ENCODE measurements at places on chromosomes 6 and 20.

- no peak for DNase-seq
Observed at GRCh38 chr20:47800623-47801022, 15.3 kb upstream of the SULF2 start.

DNA sequence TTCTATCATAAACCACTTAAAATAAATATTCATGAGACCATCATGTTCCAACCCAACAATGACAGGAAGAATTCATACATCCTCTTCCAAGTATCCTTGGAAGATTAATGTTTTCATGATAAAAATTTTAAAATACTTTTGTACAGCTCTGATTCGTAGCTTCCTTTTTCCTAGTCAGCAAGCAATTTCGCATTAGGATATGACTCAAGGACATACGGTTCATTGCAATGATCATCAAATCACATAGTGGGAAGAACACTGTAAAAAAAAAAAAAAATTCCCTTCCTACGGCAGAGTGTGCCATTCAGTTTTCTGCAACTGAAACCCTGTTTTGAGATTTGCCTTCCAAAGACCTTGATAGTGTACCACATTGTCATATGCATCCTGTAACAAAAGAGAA is 35.3 kb upstream of the GFOD1 start:
- no peak for DNase-seq

DNA sequence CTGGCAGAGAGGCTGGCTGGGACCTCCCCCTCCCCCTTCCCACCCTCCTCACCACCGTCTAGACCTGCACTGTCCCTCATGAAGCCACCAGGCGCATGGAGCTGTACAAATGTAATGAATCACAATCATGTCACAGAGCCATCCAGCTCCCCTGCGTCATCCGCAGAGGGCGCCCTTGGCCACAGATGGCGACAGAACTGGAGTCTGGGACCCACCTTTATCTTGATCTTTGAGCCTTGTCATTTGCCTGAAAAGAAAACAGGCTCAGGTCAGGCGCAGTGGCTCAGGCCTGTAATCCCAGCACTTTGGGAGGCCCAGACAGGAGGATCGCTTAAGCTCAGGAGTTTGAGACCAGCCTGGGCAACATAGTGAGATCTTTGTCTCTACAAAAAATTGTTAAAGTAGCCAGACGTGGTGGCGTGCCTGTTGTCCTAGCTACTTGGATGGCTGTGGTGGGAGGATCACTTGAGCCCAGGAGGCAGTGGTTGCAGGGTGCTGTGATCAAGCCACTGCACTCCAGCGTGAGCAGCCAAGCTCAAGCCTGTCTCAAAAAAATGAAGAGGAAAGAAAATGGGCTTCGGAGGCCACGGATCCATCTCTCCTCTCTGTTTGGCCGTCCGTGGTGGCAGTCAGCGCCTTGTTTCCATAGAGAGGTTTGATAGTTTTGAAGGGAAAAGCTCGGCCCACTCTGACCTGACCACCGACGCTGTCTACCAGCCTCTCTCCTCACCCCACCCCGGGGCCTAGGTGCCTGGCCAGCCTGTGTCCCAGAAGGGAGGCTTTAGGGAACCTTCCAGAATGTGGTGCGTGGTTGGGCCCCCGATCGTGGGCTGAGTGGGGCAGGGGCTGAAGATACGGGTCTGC is 6.2 kb downstream of the COL9A3 start:
- peak; percentile 82 for DNase-seq

- DNase-seq = no peak
Observed at GRCh38 chr20:2883726-2884637, 10.7 kb downstream of the PTPRA start.

DNA sequence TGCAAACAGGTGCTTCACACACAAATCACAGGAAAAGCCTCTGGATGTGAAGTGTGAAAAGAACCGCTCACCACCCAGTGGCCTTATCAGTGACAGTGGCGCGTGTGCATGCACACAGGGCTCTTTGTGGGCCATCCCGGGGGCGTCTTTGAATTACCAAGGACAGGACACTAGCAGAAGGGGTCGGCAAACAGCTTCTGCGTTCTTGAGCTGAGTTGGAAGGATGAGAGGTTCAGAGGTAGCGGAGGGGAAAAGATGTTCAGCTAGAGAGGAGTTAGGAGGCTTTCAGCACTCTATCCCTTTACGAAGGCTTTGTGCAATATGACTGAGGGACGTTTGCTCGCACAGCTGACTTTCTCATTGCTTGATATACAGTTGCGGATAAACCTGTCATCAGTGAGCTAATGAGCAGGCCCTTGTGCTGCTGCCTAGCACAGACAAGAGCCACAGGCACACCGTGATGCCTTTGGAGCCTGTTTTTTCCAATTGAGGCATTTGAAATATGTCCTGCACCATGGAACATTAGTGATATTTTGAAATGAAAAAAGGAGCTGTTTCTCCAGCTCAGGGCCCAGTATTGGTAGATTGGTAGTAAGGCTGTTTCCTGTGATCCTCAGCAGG is 83.1 kb downstream of the IYD start:
- no peak for DNase-seq

DNA sequence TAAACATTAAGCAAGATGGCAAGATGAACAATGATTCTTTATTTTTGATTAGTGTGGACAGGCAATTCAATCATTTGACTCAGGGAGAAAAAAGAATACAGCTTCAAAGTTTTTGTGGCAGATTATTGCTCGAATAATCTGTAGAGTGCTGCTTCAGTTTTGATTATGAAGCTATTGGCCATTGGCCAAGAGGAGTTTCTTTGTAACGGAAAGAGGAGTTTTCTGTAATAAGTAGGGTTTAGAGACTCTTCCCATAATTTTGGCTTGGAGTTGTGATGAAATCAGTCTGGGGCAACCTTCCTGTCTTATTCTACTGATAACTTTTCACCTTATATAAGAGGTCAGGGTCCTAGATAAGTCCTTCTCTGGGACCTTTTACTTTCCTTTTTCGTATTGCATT is 256.7 kb upstream of the RAB32 start:
- DNase-seq = no peak

DNA sequence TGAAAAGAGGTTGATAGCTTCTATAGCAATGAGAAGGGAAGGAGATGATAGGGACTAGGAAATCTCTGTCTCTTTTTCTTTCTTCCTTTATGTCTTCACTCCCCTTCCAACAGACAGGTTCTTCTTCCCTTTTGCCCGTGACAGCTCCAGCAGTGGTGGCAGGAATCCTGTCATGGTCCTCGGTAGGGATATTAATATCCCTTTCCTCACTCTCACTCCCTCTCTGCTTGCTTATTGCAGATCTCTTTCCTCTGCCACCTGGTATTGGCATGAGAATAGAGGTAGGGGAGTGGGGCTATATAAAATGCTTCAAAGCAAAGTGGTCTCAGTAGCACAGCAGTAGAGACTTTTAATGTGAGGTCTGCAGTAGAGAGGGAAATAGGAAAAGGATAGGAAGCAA is 19.7 kb downstream of the RAD21L1 start:
- DNase-seq = no peak

DNA sequence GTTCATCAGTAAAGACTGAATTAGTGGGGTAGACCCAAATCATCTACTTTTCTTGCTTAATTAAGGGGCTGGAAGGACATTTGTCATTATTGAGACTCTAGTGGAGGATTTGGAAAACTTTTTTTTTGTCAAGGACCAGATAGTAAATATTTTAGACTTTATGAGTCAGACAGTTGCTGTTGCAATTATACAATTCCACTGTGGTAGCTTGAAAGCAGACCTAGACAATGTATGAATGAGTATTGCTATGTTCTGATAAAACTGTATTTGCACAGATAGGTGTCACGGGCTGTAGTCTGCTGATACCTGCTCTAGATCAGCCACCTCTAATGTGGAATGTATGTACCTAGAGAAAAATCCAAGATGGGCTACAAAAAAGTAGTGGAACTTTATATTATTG is 175.0 kb downstream of the CARMIL1 start:
- DNase-seq = no peak

DNA sequence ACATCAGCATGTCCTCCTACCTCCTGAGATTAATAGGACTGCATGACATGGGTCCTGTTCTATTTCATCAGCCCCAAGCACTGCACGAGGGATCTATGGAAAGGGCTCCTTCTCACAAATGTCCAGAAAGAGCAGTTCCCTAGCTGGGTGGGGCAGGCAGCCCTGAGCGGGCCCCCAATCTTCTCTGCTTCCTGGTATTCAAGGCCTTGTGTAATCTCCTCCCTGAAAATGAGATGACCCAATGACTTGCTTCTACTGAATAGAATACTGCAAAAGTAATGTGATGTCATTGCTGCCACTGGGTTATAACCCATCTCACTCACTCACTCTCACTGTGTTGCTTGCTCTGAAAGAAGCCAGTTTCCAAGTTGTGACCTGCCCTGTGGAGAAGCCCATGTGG is 126.4 kb downstream of the OPRM1 start:
- no peak for DNase-seq

DNA sequence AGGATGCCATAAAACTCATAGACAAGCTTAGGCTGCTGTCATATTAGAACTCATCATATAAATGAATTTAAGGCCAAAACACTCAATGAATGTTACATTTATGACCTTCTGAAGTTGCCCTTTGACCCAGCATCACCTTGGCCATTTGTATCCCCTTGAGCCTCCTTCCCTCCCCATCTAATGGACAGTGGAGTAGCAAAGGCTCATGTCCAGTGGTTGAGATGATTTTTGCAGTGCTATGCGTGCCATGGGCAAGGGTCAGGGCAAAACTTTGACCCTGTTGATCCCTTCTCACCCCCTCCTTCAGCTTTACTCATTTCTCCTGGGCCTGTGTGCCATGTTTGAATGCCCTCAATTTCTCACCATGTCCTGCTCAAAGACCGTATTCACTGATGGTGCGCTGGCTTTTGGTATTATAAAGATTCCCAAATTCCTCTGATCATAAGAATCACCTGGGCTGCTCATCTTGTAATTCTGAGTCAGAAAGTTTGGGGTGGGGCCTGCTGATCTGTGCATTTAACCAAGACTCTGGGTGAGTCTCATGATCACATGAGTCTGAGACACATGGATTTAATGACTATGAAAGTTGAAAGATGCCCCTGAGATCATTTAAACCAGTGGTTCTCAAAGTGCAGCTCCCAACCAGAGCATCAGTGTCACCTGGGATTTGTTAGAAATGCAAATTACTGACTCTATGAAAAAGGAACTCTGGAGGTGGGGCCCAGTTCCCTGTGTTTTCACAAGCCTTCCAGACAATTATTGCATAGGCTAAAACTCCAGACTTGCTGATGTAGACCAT is 57.5 kb upstream of the IL20RA start:
- DNase-seq = no peak

DNA sequence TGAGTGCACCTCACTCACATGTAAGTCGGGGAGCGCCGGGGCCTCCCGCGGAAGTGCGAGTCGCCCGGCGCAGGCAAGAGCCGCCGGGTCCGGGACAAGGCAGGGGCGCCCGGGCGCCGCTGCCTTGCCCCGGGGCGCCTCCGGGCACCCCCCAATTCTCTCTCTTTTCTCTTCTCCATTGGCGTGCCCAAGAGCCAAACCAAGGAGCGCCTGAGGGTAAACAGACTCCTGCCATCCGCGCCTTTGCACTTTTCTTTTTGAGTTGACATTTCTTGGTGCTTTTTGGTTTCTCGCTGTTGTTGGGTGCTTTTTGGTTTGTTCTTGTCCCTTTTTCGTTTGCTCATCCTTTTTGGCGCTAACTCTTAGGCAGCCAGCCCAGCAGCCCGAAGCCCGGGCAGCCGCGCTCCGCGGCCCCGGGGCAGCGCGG is 36.8 kb downstream of the GNAS start:
- DNase-seq = no peak

DNA sequence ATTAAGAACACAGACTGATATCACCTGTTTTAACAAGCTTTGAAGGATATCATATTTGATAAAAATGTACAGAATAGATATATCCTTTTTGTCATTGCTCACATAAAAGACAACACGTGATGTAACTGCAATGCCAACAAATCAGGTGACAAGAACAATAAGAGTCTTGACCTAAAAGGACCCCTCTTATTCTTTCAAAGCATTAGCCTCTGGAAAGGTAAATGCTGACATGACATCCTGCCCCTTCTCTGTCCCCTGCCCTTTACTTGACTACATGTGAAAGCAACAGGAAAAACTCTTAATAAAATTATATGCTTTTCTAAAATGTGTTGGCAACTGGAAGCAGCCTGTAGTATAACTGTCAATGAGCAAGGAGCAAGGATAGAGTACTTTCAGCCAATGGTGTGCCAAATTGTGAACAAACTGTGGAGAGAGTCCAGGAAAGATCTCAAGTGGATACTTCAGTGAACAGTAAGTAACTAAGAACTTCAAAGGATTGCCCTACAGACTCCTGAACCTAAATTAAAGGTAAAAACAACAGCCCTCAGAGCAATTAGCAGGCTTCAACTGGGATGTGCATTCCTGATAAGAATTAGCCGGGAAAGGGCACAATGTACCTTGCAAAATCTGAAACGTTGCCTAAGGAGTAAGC is 16.3 kb downstream of the PTPRK start:
- no peak for DNase-seq

DNA sequence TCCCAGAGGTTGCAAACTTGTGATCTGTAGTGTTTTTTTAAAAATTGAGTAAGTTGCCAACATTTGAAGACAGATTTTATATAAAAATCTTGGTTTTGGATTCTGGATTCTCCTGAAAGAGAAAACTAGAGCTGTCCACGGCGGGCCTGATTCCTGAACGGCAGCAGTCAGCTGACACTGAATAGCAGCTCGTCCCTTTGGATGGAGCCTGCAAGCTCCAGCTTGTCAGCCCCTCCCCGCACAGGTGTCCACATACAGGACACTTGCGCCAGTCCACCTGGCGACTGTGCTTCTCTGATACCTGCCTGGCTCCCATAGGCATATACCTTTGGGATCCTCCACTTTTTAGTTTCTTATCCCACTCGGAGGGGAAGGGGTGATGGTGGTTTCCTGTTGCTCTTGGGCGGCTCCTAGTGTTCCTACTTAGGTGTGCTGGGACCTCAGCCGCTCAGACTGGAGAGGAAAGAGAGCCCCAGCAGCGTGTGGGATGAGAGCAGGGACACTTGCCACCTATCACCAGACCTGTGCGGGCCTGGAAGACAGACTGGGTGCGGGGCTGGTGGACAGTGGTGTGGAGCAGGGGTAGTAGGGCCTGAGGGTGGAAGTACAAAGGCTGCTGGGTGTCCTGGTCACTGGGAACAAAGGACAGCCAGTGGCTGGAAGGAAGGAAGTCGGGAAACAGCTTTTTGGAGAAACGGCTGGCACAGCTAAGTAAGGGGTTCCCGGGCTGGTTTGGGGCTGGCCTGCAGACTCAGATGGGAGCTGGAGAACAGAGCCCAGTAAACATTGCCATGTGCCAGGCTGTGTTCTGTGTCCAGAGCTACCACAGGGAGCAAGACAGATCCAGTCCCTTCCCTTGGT is 18.3 kb downstream of the GHRH start:
- peak; percentile 36 for DNase-seq

GRCh38 chr20:41249411-41250281 is 67.9 kb downstream of the ZHX3 start:
- DNase-seq = peak; percentile 49

DNA sequence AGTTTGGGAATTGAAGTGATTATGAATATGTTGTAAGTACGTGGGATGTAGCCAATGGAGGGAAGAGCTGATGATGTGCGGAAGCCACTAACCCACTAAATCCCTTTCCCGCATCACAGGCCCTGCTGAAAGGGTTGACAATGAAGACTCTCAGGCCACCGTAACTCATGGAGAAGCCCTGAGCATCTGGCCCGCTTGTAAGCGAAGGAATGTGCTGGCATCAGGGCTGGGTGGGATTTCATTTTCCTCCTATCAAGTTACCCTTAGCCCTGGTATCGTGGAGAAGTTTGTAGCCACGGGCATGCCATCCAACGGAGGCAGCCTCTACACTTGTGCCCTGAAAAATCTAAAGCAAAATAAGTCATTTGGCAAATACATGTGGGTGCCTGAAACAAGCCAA is 355.0 kb downstream of the CDH26 start:
- no peak for DNase-seq

All from HEK293T (cell line).